ENCODE measurements at places on chromosomes 6 and 20.

GRCh38 chr6:163651426-163651825 lies 236.9 kb downstream of the QKI start:
- no peak for DNase-seq

- DNase-seq = no peak
Observed at GRCh38 chr6:132456700-132457143, 55.4 kb upstream of the MOXD1 start.

GRCh38 chr20:17602493-17602892 lies 32.6 kb downstream of the DSTN start:
- no peak for DNase-seq

- DNase-seq = no peak
Observed at GRCh38 chr6:90701146-90701781, 114.4 kb upstream of the MAP3K7 start.

- DNase-seq = no peak
Observed at GRCh38 chr6:47595785-47596184, 102.6 kb upstream of the ADGRF4 start.

- no peak for DNase-seq
Observed at GRCh38 chr20:37457921-37458320, 63.1 kb upstream of the NNAT start.

DNA sequence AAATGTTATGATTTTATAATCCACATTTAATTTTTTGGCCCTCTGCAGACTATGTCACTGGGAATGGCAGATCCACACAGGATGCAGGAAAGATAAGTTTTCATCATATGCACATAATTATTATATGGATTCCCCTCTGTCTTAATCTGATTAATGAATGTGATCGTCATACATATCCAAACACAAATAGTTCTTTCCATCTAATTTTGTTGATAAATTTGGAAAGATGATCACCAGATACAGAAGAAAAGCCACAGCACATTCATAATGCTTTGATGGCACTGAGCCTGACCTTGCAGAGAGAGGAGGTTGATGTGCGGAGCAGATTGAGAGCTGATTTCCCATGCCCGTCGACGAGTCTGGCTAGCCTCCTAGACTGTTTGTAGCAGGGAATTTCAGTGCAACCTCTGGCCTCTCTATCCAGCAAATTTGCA lies 471.5 kb downstream of the EPM2A start:
- DNase-seq = no peak

- no peak for DNase-seq
Observed at GRCh38 chr6:94683409-94683808, 893.9 kb upstream of the MANEA start.

Measured in cortex of kidney (tissue), 1 donor.